ENCODE measurements at places on chromosomes 3 and 15. TPM values are rescaled to one million over a fixed set of nuclear protein-coding genes. Genes with fewer than 3 reads are reported as not detected.

The SORD gene
- total RNA-seq: 17.9 TPM

DNA sequence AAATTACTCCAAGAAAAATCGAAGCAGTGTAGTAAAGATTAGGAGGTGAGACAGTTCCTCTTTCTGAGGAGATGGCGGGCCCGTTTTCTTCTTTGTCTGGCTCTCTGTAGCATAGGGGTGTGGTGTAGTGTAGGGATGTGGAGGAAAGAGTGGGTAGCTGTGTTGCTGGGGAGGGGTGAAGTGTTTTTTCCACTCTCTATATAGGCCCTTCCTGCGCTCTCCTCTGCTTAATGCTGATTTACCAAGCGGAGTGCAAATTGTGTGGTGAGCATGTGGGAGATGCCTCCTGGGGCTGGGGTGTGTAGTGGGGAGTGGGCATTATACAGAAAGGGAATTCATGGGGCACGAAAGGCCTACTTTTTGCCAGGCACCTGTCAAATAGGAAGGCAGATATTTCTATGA, 94.9 kb downstream of the ST6GAL1 start:
- DNase-seq: no peak

- DNase-seq: no peak
Observed at GRCh38 chr15:70166506-70167087, 68.9 kb upstream of the TLE3 start.

- no peak for DNase-seq
Observed at GRCh38 chr3:78994174-78995027, 773.4 kb downstream of the ROBO1 start.

GRCh38 chr15:89731275-89731674, 19.8 kb downstream of the MESP1 start:
- DNase-seq: no peak

The MCF2L2 gene
- total RNA-seq: 1.5 TPM

The WNT5A gene
- total RNA-seq: 22.2 TPM

The ARNT2 gene
- 12.2 TPM for total RNA-seq

- no peak for DNase-seq
Observed at GRCh38 chr3:98291332-98291957, 9.1 kb downstream of the OR5H2 start.

DNA sequence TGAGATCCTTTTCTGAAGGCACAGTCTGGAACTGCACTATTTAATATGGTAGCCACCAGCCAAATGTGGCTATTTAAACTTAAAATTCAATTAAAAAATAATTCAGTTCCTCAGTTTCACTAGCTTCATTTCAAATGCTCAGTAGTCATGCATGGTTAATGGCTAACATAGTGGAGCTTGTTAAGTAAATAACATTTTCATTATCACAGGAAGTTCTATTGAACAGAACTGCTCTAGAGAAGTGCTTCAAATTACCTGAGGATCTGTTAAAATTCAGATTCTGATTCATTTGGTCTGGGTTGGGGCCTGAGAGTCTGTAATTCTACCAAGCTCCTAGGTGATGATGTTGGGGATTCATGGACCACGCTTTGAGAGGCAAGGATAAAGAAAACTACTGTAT, 109.6 kb upstream of the THRB start:
- peak; percentile 36 for DNase-seq

DNA sequence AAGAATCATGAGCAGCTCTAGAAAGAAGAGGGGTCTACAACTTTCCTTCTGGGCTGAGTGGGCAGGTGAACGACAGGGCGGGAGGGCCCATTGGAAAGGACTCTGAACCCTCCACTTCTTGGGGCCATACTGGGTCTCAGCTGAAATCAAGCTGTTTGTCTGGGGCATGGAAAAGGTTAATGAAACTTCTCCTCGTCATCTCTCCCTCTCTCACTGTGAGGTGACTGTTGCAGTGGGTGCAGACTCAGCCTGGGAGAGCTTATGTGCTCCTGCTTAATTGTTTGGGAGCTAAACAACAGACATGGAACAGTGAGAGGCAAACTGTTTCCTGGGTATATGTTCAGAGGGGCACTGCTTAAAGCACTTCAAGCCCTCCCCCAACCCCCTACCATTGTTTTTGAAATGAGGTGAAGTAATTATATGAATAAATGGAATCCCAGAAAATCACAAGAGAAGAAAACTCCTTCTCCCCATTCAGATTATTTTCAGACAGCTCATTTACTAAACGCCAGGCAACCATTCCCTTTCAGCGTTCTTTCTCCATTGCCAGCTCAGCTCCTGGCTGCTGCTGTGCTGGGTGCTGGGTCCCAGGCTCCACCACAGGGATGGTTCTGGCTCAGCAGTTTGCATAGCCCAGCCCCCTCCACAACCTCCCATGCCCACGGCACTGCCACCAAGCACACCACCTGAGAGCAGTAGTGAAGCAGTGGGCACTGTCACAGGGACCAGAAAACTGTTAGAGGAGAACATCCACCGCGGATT, 444.9 kb upstream of the TBL1XR1 start:
- no peak for DNase-seq

- DNase-seq: no peak
Observed at GRCh38 chr15:67781907-67782690, 43.2 kb upstream of the SKOR1 start.

- DNase-seq: peak; percentile 63
Observed at GRCh38 chr15:52078876-52079700, 33.5 kb downstream of the BCL2L10 start.

The FBXW12 gene
- not detected for total RNA-seq

DNA sequence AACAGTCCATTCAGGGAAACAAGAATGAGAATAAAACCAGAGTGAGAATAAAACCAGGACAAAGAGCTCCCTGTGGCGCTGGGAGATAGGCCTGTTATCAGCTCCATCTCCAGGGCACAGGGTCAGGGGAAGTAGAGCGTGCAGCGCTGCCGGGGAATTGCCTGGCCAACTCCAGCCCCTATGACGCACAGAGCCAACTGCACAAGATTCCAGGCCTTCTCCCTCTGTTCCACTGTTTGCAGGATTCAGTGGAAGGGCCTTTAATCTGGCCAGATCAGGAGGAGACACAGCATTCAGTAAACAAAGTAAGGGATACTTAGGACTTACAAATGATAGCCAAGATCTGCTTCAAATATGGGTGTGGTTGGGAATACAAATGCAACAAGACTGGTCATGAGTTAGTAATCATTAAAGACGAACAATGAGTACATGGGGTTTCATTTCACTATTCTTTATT, 49.4 kb downstream of the ITGB5 start:
- peak; percentile 48 for DNase-seq

The SYNM gene
- total RNA-seq: 13.8 TPM

GRCh38 chr3:35223632-35224394, 415.5 kb upstream of the ARPP21 start:
- DNase-seq: no peak

DNA sequence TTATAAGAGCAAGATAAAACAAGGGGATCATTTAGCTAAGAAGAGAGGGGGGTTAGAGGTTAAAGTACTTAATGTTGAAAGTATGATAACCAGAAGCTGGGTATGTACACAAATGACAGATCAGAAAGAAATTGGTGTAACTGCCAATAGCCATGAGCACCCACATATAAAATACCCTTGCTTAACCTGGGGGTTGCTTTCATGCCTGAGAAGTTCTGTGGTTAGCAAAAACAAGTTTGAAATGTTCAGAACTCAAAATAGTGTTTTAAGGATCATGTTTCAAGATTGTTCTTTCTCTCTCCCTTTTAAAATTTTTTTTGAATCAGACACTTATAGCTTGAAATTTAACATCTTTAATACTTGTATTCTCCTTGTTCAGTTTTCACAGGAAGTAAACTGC, 321.4 kb upstream of the GBE1 start:
- no peak for DNase-seq

The ITIH1 gene
- total RNA-seq: 0.11 TPM

The GP9 gene
- total RNA-seq: 0.40 TPM

The PLXNB1 gene
- 123 TPM for total RNA-seq

DNA sequence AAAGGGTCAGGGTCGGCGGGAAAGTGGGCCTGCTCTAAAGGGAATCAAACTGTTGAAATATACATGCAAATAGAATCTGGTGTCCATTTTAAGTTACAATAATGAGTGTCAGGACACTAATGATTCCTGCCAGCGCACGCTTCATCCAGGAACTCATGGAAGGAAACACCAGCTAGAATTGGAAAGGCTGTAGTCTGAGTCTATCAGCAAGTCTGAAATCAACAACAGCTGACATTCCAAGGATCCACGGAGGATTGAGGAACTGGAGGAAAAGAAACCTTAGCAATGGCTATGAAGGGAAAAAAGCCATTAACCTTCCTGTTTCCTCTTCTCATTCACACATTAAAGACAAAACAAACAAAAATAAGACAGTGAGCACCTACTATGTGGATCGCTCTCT, 1063.1 kb downstream of the NTRK3 start:
- DNase-seq: no peak

The OR5K2 gene
- total RNA-seq: not detected

- DNase-seq: peak; percentile 44
Observed at GRCh38 chr3:177629276-177629675, 432.0 kb upstream of the TBL1XR1 start.

The C3orf20 gene
- 0.14 TPM for total RNA-seq

GRCh38 chr15:39770748-39771689, 11.6 kb downstream of the FSIP1 start:
- no peak for DNase-seq

DNA sequence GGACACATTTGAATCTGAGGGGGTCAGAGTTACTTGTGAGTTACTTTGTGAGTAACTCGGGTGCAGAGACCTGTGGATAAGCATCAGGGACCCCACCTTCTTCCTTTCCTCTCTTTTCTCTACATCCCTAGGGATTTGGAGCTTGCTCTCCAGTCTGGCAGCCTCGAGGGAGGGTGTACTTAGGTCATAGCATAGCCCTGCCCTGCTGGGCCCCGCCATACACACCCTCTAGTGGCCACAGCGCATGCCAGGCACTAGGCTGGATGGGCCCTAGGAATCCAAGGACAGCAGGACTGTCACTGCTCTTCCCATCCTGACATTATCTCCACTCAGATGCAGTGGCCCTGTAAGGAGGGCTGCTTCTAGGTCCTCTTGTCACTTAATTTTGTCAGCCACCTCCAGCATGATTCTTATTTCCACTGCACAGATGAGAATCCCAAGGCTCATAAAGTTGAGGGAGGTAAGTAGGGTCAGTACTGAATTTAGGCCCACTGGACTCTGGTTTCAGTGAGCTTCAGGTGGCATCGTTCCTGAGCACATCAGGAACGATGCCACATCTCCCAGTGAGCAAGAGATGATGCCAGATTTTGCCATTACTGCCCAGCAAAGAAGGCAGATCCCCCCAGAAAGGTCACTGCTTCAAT, 3.6 kb upstream of the SMAD6 start:
- DNase-seq: peak; percentile 80

DNA sequence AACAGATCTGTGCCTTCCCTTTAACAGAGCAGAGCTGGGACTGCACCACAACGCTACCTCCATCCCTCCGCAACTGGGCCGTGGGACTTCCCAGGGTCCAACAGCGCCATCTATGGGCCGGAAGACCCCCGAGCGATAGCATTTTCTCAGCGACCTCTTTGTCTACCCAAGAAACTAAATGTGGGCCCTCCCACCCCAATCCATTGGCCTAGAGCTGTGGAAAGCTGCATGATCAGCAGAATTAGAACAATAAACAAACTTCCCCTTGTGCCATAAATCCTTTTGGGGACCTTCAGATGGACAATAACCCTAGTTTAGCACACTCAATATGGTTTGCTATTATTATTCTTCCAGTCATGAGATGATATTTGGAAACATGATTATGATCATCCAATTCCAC, 74.8 kb upstream of the NTRK3 start:
- peak; percentile 42 for DNase-seq

The SAXO2 gene
- total RNA-seq: 54.0 TPM

- DNase-seq: no peak
Observed at GRCh38 chr3:183641882-183642281, 6.5 kb downstream of the KLHL24 start.

GRCh38 chr3:133995264-133995663, 34.5 kb downstream of the SLCO2A1 start:
- DNase-seq: no peak

DNA sequence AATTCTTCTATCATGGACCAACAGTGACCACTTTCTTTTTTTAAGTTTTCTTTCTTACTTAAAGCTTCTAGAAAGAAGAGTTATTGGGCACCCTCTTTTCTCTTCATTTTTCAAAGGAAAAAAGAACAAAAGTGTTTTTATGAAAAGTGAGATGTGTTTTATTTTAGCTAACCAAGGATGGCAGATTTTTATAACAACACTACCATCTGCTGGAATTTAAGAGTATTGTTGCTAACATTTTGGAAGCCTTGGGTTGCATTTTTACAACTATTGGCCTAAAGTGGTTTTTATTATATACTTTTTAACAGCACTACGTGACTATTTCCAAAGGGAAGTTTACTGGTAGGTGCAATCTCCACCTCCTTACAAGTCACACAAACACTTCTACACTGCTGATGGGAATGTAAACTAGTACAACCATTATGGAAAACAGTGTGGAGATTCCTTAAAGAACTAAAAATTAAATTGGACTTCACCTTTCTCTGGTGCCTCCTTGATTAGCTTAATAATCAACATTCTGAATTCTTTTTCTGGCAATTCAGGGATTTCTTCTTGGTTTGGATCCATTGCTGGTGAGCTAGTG, 237.7 kb upstream of the AGTR1 start:
- DNase-seq: no peak

- DNase-seq: no peak
Observed at GRCh38 chr3:171782617-171783016, 27.7 kb downstream of the PLD1 start.

DNA sequence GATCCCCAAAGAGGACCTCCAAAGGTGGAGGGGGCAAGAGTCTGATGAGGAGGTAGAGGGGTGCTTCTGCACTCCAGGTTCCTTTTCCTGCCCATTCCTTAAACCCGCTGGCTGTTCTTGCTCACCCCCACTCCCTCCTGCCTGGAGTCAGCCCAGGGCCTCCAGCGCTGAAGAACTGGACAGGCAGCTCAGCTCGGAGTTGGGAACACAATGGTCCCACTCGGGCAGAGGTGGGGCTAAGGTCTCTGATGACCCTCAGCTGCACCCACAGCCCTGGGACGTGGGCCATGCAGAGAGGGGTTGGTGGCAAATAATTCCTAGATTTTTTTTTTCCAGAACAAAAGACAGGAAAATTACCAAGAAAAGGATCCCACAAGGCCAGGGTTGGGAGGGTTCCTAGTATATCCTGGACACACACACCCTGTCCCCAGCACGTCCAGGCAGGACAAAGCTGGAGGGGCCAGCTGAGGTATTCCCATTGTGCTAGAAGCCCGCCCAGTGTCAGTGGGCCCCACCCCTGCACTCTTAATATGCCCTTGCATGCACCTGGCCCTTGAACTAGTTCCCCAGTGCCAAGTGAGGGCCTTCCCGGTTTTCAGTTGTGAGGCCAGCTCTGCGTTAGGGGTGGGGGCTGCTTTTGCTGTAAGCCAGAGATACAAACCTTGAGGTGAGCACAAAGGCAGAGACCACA, 22.1 kb upstream of the IP6K2 start:
- no peak for DNase-seq
